ENCODE measurements at places on chromosomes 11 and 22. TPM values are rescaled to one million over a fixed set of nuclear protein-coding genes. Genes with fewer than 3 reads are reported as not detected.

Gene MMP11
- 9.2 TPM for total RNA-seq

Gene TMEM80
- total RNA-seq = 11.9 TPM

Gene KRTAP5-1
- not detected for total RNA-seq

Gene SHISAL1
- 17.5 TPM for total RNA-seq

Gene PTPRCAP
- not detected for total RNA-seq

Gene MMP3
- 7.5 TPM for total RNA-seq

Gene TMPRSS4
- not detected for total RNA-seq

Gene C22orf15
- 3.0 TPM for total RNA-seq

Gene MYH9
- total RNA-seq = 451 TPM

Gene CBLIF
- total RNA-seq = not detected

Gene SLC17A6
- total RNA-seq = not detected

Gene KRTAP5-7
- not detected for total RNA-seq

Gene TPCN2
- total RNA-seq = 10.9 TPM

Gene MMP27
- total RNA-seq = not detected

Gene NAALADL1
- 27.7 TPM for total RNA-seq

Gene OR51A2
- not detected for total RNA-seq

Gene MYRF
- total RNA-seq = under 0.01 TPM

Gene OR5P2
- total RNA-seq = not detected

Gene OR4P4
- not detected for total RNA-seq

Gene CRYBB3
- total RNA-seq = not detected

Gene RBM14
- 16.2 TPM for total RNA-seq

Gene MYO7A
- total RNA-seq = 0.09 TPM

Measured in smooth muscle cell of bladder (primary cell).